ENCODE measurements at places on chromosomes 2 and 18. TPM values are rescaled to one million over a fixed set of nuclear protein-coding genes. Genes with fewer than 3 reads are reported as not detected.
A peak's percentile ranks its signal among the peaks of the same experiment; 100 is the strongest.

- no peak overlapping the region for H3K27ac ChIP-seq
- H3K4me1 ChIP-seq = no peaks in the 10 kb centered on the region
- DNase-seq = no peak
- no peak overlapping the region for H3K4me3 ChIP-seq
- no peaks in the 10 kb centered on the region for H3K27me3 ChIP-seq
- H3K36me3 ChIP-seq = no peaks in the 10 kb centered on the region
These were observed 6.5 kb downstream of the IL1B start for GRCh38 chr2:112829961-112830681.

DNA sequence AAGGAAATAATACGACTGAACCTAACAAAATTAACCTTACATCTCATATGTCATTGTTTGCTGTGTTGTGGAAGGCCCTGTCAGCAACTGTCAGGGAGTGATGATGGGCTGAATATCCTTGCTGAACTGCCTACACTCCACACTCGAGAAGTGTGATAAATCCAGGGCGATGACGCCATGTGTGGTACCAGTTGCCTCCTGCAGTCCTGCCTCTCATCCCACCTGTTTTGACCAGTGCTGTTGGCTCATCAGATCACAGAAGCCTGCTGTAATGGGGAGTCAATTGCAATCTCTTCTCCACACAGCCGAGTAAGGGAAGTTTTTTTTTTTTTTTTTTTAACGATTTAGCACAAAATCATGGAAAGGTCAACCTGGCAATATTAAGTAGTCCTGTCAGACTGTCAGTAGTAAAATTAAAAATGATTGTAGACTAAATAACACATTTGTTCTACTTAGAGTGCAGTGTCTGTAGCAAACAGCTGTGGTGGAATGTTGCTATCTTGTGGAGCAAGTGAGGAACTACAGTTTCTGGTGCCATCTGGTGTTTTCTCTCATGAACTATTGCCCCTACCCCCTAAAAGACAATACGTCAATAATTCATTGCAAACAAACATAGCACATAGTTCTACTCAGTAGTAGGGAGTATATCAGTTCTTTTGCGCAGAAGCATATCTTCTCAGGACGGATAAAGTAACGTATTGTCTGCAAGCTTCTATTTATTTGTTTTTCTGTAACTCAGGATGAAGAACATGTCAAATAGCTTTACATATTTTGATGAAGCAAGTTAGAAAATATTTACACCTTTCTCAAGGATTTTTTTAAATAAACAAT, 347.6 kb downstream of the CTNNA2 start:
- H3K4me3 ChIP-seq = no peak overlapping the region
- no peaks in the 10 kb centered on the region for H3K27me3 ChIP-seq
- H3K27ac ChIP-seq = no peak overlapping the region
- no peaks in the 10 kb centered on the region for H3K36me3 ChIP-seq
- no peaks in the 10 kb centered on the region for H3K4me1 ChIP-seq
- no peak for DNase-seq

GRCh38 chr2:216206821-216207220, 97.7 kb downstream of the XRCC5 start:
- DNase-seq = no peak
- no peak overlapping the region for H3K27ac ChIP-seq
- no peaks in the 10 kb centered on the region for H3K36me3 ChIP-seq
- no peak overlapping the region for H3K4me3 ChIP-seq

GRCh38 chr18:598124-598589, 1.4 kb downstream of the CLUL1 start:
- no peak overlapping the region for H3K4me3 ChIP-seq
- no peak for DNase-seq
- peaks cover 6% of the 10 kb centered on the region for H3K4me1 ChIP-seq
- no peak overlapping the region for H3K27ac ChIP-seq

Gene GALNT13
- 0.29 TPM for total RNA-seq

Gene METTL4
- 21.5 TPM for total RNA-seq

- H3K27me3 ChIP-seq = no peaks in the 10 kb centered on the region
- peak; percentile 69 for DNase-seq
- H3K27ac ChIP-seq = no peak overlapping the region
These were observed 2.4 kb upstream of the LDLRAD4 start for GRCh38 chr18:13216092-13216582.

DNA sequence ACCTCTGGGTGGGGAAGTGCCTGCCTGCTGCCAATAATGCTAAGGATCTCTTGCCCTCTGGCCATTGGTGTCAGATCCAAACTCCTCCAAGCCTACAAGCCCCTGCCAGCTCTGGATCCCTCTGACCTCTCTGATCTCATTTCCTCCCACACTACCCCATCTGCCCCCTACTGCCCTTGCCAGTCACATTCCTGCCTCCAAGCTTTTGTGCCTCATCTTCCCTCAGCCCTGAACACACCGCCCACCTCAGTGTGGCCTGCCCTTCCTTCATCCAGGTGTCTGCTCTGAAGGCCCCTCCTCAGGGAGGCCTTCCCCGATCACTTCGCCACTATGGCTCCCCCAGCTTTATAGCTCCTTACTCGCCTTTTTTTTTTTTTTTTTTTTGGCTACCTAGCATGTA, 161.0 kb upstream of the GLI2 start:
- no peaks in the 10 kb centered on the region for H3K27me3 ChIP-seq
- H3K4me3 ChIP-seq = no peak overlapping the region
- no peak for DNase-seq
- no peaks in the 10 kb centered on the region for H3K36me3 ChIP-seq
- no peak overlapping the region for H3K27ac ChIP-seq

DNA sequence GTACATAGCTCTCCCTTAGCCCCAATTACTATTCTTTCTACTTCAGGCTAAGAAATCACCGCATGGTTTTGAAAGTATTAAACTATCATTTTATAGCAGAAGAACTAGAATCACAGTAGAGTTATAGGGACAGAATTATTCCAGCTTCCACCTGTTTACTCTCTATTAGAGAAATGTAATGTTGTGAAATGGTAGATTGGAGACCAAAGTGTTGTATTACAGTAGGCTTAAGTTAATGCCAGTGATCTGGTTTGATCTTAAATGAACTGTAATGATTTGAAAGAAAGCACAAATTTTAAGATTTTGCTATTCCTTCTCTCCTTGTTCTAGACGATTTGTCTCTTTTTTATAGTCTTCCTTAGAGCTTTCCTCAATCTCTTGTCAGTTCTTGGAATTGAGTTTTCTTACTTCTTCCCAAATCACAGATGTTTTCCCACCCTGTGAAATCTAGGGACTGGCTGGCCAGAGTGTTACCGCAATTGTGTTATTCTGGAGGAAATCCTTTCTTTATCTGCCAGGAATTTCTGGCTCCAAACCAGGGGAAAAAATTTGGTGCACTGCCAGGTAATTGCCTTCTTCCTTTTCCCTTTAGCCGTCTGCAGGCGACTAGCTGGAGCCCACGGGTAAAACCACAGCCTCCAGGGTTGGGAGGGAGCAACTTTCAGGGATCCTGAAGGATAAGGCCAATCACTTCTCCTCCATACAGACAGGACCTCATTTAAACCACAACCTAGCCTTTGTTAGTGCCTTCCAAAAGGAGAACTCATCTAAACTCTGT, 51.7 kb downstream of the NOP58 start:
- H3K27me3 ChIP-seq = no peaks in the 10 kb centered on the region
- no peak overlapping the region for H3K27ac ChIP-seq
- DNase-seq = peak; percentile 67
- H3K4me3 ChIP-seq = no peak overlapping the region

Gene UGT1A8
- total RNA-seq = not detected

DNA sequence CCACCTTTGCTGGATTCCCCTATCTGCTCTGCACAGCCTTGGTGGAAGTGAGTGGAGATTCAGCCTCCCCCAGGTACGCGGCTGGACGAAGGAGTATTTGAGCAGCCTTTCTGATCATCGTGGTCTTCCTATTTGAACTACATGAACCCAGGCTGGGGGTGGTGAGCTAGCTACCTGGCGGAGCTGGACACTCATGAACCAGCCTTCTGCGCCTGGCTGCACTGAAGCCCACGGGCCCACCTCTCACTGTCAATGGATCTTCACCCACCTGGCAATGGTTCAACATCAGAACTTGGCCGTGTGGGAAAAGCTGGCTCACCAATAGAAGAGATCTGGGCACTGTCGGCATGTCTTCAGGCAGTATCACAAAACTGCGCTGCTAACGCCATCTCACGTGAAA, 35.4 kb downstream of the ANKMY1 start:
- no peaks in the 10 kb centered on the region for H3K36me3 ChIP-seq
- H3K4me1 ChIP-seq = no peaks in the 10 kb centered on the region
- no peak for DNase-seq
- no peak overlapping the region for H3K27ac ChIP-seq
- no peaks in the 10 kb centered on the region for H3K27me3 ChIP-seq
- H3K4me3 ChIP-seq = no peak overlapping the region

GRCh38 chr2:77522888-77523287, 712 bp upstream of the LRRTM4 start:
- no peaks in the 10 kb centered on the region for H3K36me3 ChIP-seq
- H3K27ac ChIP-seq = no peak overlapping the region
- H3K4me1 ChIP-seq = peaks cover 4% of the 10 kb centered on the region
- no peak for DNase-seq
- no peak overlapping the region for H3K4me3 ChIP-seq

Gene MDH1B
- total RNA-seq = 38.2 TPM

Gene NCKAP5
- not detected for total RNA-seq

GRCh38 chr2:165253178-165253577, 14.0 kb downstream of the SCN2A start:
- no peak overlapping the region for H3K4me3 ChIP-seq
- no peaks in the 10 kb centered on the region for H3K4me1 ChIP-seq
- no peak for DNase-seq
- H3K36me3 ChIP-seq = no peaks in the 10 kb centered on the region
- no peak overlapping the region for H3K27ac ChIP-seq
- no peaks in the 10 kb centered on the region for H3K27me3 ChIP-seq

GRCh38 chr2:525021-525420, 152.2 kb downstream of the TMEM18 start:
- H3K36me3 ChIP-seq = no peaks in the 10 kb centered on the region
- no peaks in the 10 kb centered on the region for H3K4me1 ChIP-seq
- no peak overlapping the region for H3K27ac ChIP-seq
- DNase-seq = no peak

Gene NCKAP1
- total RNA-seq = 116 TPM

GRCh38 chr2:178115271-178115670, 3.0 kb downstream of the RBM45 start:
- no peak for DNase-seq
- no peak overlapping the region for H3K27ac ChIP-seq
- no peak overlapping the region for H3K4me3 ChIP-seq
- no peaks in the 10 kb centered on the region for H3K36me3 ChIP-seq
- no peaks in the 10 kb centered on the region for H3K27me3 ChIP-seq
- no peaks in the 10 kb centered on the region for H3K4me1 ChIP-seq

Gene POMC
- 26.9 TPM for total RNA-seq

DNA sequence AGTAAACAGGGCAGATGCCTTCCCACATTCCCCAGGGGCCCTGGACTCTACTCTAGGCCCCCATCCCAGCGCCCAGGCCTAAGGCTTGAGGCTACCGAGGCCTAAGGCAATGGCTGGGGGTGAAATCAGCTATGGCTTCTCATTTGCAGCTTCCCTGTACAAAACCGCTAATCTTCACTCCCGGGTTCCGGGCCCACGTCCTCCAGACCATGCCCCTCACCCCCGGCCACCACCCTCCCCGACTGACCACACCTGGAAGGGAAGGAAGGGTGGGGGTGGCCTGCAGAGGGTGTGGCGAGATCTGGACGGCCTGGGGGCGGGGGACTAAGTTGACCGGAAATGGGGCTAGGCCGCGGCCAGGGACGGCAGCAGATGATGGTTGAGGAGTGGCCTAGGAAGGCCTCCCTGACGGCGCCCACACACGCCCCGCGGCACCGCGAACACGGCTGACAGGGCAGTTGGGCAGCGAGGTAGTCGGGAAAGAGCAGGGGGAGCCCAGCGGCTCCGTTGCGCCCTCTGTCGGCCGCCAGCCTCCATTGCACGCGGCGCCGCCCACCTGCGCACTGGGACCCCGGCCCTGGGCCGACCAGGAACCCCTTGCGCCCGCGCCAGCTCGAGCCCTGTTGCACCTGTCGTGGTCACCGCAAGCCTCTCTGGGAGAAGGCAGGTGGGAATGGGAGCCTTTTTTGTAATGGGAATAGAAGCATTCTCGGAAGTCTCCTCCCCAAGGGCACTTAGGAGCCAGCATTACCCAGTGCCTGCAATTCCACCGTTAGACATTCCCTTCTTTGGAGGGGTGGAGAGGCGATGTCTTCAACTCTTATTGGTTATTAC, 117.1 kb upstream of the STPG4 start:
- H3K27me3 ChIP-seq = no peaks in the 10 kb centered on the region
- peak overlapping the region; percentile 20 for H3K4me3 ChIP-seq
- H3K4me1 ChIP-seq = no peaks in the 10 kb centered on the region
- peak; percentile 62 for DNase-seq

Gene ABCG8
- total RNA-seq = 0.09 TPM

Gene ABCG5
- total RNA-seq = not detected

DNA sequence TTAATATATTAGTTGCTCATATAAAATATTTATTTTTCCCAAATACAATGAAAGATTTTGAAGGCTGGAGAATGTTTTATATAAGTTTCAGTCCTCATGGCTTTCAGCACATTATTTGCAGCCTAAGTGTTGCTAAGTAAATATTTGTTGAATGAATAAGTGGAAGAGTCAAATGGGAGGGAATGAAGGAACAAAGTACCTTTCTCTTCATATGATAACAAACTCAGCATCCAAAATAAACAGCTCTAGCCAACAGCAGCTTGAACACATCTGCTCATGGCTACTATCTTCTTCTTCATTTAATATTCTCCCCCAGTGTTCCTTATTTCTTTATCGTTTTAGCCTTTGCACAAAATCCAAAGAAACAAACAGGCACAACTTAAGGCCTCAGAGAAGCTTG, 385.2 kb upstream of the PIK3C3 start:
- no peaks in the 10 kb centered on the region for H3K27me3 ChIP-seq
- no peak for DNase-seq
- no peak overlapping the region for H3K27ac ChIP-seq
- no peak overlapping the region for H3K4me3 ChIP-seq
- no peaks in the 10 kb centered on the region for H3K36me3 ChIP-seq
- H3K4me1 ChIP-seq = no peaks in the 10 kb centered on the region

DNA sequence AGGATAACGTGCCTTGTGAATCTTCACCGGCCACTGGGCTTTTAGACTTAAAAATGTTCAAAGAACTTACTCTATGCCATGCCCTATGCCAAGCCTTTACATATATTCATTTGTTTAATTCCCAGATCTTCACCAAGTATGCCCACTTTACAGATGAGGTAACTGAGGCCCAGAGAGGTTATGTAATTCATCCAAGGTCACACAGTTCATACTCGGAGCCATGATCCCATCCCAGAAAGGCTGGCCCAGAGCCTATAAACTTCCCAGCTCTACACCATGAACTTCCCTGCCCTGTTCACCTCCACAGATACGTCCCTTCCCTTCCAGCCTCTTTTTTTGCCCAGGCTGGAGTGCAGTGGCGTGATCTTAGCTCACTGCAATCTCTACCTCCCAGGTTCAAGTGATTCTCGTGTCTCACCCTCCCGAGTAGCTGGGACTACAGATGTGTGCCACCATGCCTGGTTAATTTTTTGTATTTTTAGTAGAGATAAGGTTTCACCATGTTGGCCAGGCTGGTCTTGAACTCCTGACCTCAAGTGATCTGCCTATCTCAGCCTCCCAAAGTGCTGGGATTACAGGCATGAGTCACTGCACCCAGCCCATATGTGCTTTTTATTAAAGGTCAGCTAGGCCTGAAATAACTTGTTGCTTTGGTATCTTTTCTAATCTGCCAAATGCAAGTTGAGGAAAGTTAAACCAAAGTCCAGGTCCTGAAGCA, 44.1 kb downstream of the MTHFD2 start:
- H3K4me1 ChIP-seq = no peaks in the 10 kb centered on the region
- H3K4me3 ChIP-seq = no peak overlapping the region
- H3K27me3 ChIP-seq = no peaks in the 10 kb centered on the region
- H3K36me3 ChIP-seq = no peaks in the 10 kb centered on the region
- H3K27ac ChIP-seq = no peak overlapping the region

GRCh38 chr2:136932700-136933099, 167.4 kb downstream of the THSD7B start:
- no peaks in the 10 kb centered on the region for H3K36me3 ChIP-seq
- DNase-seq = no peak
- H3K4me1 ChIP-seq = no peaks in the 10 kb centered on the region
- no peak overlapping the region for H3K4me3 ChIP-seq
- H3K27ac ChIP-seq = no peak overlapping the region

Data from uterus (tissue), 4 donors.